NCI-H1048 (cell line): ENCODE measurements at places on chromosomes 13 and 19.

DNA sequence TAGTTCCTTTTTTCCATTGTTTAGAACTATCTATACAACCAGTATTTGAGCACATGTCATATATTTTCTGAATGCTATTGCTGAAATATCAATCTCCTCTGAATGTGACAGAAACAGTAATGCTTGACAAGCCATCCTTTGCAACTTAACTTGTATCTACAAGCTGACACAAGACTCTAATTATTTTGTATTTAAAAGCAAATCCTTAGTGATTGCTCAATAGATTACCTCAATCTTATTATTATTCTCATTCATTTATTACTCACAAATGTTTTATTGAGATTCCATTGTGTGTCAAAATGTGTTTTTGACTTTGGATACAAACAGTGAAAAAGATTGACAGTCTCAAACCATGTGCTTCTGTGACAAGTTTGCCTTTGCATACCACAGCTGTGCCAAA is 787.8 kb upstream of the PRR20A start:
- DNase-seq: no peak

- DNase-seq: no peak
These were observed 82.4 kb downstream of the PIBF1 start for GRCh38 chr13:72864142-72865011.

GRCh38 chr19:48190885-48191284 is 20.4 kb downstream of the ZSWIM9 start:
- no peak for DNase-seq

GRCh38 chr19:19304186-19304965 is 15.9 kb downstream of the SUGP1 start:
- DNase-seq: no peak

GRCh38 chr13:99303863-99304521 is 3.2 kb downstream of the GPR183 start:
- no peak for DNase-seq

GRCh38 chr13:26980099-26981031 is 191.2 kb downstream of the USP12 start:
- no peak for DNase-seq
